Lung (tissue), 17 donors: ENCODE measurements at places on chromosomes 3 and 15. TPM values are rescaled to one million over a fixed set of nuclear protein-coding genes. Genes with fewer than 3 reads are reported as not detected.

GRCh38 chr15:79989682-79990081, 18.7 kb upstream of the BCL2A1 start:
- H3K4me3 ChIP-seq, result no peak overlapping the region
- no peaks in the 10 kb centered on the region for H3K4me1 ChIP-seq
- no peaks in the 10 kb centered on the region for H3K36me3 ChIP-seq
- no peak for DNase-seq
- peaks cover 4% of the 10 kb centered on the region for H3K27me3 ChIP-seq

DNA sequence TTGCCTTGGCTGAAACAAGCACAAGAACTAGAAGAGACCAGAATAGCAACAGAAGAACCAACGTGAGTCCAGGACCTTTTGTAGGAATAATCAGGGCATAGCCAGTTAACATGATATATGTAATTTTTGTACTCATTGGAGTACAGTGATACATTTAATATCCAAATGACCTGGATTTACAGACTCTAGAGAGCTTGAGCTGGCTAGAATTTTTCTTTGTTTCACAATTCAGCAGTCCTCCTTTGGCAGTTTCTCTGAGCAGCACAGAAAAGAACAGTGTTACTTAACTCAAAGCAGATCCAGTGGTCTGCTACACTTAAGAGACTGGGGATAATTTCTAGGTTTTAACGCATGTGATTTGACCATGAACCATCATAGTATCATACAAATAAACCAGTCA, 245.7 kb downstream of the ADAMTSL3 start:
- H3K4me1 ChIP-seq, result no peaks in the 10 kb centered on the region
- H3K36me3 ChIP-seq, result no peaks in the 10 kb centered on the region
- H3K27me3 ChIP-seq, result no peaks in the 10 kb centered on the region
- DNase-seq, result no peak
- no peak overlapping the region for H3K4me3 ChIP-seq

GRCh38 chr3:43468133-43468532, 153.7 kb downstream of the ANO10 start:
- H3K4me3 ChIP-seq, result no peak overlapping the region
- H3K4me1 ChIP-seq, result no peaks in the 10 kb centered on the region
- H3K27me3 ChIP-seq, result no peaks in the 10 kb centered on the region
- H3K36me3 ChIP-seq, result no peaks in the 10 kb centered on the region
- no peak overlapping the region for H3K27ac ChIP-seq

DNA sequence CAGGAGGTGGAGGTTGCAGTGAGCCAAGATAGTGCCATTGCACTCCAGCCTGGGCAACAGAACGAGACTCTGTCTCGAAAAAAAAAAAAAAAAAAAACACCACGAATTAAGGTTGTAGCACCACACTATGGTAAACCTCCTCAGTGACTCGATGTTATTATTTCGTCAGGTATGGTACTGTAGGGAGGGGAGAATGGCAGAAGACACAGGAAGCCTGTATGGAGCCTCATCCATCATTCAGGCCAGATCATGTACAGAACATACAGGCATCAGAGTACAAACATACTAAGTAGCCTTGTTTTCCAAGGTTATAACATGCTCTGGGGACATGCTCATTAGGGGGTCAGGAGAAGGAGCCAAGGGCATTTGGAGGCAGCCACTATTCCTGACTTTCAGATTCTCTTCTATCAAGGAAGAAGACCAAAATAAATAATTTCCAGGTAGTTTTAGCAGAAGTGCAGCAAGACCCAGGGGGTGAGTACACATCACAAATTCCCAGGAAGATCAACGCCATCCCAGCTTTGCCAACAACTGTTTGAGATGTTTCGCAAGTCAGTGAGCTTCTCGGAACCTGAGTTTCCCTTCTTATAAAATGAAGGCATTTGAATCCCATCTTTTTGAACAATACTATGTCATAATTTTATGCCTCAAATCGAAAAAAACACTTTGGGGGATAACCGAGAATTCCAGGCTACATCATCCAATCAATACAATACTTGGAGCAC, 79.8 kb downstream of the FOXP1 start:
- no peak for DNase-seq
- no peaks in the 10 kb centered on the region for H3K36me3 ChIP-seq
- H3K4me1 ChIP-seq, result peaks cover 3% of the 10 kb centered on the region
- no peaks in the 10 kb centered on the region for H3K27me3 ChIP-seq
- no peak overlapping the region for H3K4me3 ChIP-seq
- no peak overlapping the region for H3K27ac ChIP-seq

DNA sequence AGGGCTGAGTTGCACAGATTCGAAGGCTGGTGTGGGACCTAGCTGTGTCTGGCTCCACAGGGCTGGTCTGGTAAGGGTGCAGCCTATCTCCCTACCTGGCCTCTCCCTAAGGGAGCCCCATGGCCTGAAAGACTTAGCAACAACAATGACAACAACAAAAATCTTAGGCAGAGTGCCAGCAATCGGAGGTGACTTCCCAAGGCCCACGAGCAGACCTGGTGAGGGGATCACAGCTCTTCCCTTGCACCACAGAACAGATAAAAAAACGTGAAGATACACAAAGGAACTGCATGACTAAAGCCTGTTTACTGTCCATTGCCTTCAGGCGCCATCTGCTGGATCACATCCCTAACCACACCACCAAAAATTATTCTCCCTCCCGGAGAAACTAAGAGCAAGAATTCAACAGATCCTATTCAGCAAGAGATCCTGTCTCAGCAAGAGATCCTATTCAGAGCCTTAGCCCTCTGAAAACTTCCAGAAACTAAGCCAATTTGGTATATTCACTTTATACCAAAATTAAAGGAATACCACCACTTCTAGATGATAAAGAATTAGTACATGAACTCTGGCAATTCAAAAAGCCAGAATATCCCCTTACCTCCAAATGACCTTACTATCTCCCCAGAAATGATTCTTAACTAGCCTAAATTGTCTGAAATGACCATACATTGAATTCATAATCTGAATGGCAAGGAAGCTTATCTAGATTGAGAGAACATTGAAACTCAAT, 24.1 kb upstream of the OR5K4 start:
- H3K27me3 ChIP-seq, result no peaks in the 10 kb centered on the region
- peak; percentile 72 for DNase-seq
- no peak overlapping the region for H3K27ac ChIP-seq

- no peak overlapping the region for H3K4me3 ChIP-seq
- H3K4me1 ChIP-seq, result no peaks in the 10 kb centered on the region
- no peaks in the 10 kb centered on the region for H3K36me3 ChIP-seq
- H3K27me3 ChIP-seq, result no peaks in the 10 kb centered on the region
Measured at GRCh38 chr3:131067983-131068382, 41.3 kb downstream of the NEK11 start.

- DNase-seq, result no peak
- no peak overlapping the region for H3K27ac ChIP-seq
- H3K27me3 ChIP-seq, result no peaks in the 10 kb centered on the region
- no peaks in the 10 kb centered on the region for H3K36me3 ChIP-seq
- H3K4me1 ChIP-seq, result no peaks in the 10 kb centered on the region
- H3K4me3 ChIP-seq, result no peak overlapping the region
Measured at GRCh38 chr3:192433704-192434103, 293.6 kb downstream of the FGF12 start.

- no peaks in the 10 kb centered on the region for H3K4me1 ChIP-seq
- no peak overlapping the region for H3K27ac ChIP-seq
- H3K36me3 ChIP-seq, result no peaks in the 10 kb centered on the region
- H3K4me3 ChIP-seq, result no peak overlapping the region
- no peaks in the 10 kb centered on the region for H3K27me3 ChIP-seq
Measured at GRCh38 chr3:196604548-196604947, 34.9 kb upstream of the NRROS start.

- no peaks in the 10 kb centered on the region for H3K36me3 ChIP-seq
- H3K4me1 ChIP-seq, result no peaks in the 10 kb centered on the region
- peak within 1 kb of the TSS; percentile 99 for H3K4me3 ChIP-seq
Measured at GRCh38 chr3:44976002-44976815, at the start of the genes EXOSC7 and ZDHHC3. Gene EXOSC7, plus strand, starts transcription at chr3:44976244. Its CDS starts 34 bp downstream, at chr3:44976278. Gene ZDHHC3, minus strand, starts transcription at chr3:44976174. Its CDS starts 16,738 bp downstream, at chr3:44959436.

Gene BTLA
- 2.0 TPM for total RNA-seq

Gene CASR
- 0.40 TPM for total RNA-seq

Gene SPATA12
- not detected for total RNA-seq

Gene CLEC3B
- total RNA-seq, result 52.3 TPM
